ENCODE measurements at places on chromosomes 12 and 14.
A peak's percentile ranks its signal among the peaks of the same experiment; 100 is the strongest.

GRCh38 chr12:60230056-60230455 lies 634.2 kb downstream of the SLC16A7 start:
- no peak for DNase-seq

DNA sequence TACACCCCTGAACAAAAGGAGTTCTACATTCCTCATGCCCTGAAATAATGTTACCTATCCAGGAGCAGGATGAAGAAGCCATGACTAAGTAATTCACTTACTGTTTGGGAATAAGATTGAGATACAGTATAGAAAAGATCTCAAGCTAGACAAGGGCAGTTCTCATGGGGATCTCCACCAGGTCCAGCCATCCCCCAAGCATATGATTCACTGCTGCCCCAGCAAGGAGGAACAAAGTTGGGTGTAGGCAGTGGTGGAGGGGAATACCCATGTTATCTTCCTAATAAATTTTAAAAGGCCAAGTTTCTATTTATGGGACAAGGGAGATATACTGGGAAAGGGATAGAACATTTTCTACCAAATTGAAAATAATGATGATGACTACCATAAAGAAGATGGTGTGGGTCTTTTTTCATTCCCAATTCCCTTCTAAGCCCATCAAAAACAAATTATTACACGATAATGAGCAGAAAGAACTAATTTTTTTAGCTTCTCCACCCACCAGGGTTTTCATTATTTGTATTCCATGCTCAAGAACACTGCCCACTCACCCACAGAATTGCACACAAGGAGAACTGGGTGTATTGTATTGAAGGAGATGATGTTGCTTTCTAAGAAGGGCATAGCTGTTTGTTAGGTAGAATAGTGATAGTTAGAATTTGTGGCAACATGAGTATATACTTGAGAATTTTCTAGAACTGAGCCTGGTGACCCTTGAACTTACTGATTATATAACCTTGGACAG lies 204.6 kb downstream of the BTG1 start:
- DNase-seq: no peak

- DNase-seq: peak; percentile 100
These were observed at the start of gene PIP4P1 for GRCh38 chr14:20461225-20462141. TSS of gene PIP4P1 (minus strand) at chr14:20461434. CDS start at chr14:20461325, 109 bp downstream.

GRCh38 chr12:105030820-105031807 lies 45.0 kb downstream of the NOPCHAP1 start:
- peak; percentile 23 for DNase-seq

GRCh38 chr12:121538699-121539061 lies 42.1 kb downstream of the KDM2B start:
- DNase-seq: no peak

- no peak for DNase-seq
These were observed 167.9 kb downstream of the PHETA1 start for GRCh38 chr12:111201036-111201435.

DNA sequence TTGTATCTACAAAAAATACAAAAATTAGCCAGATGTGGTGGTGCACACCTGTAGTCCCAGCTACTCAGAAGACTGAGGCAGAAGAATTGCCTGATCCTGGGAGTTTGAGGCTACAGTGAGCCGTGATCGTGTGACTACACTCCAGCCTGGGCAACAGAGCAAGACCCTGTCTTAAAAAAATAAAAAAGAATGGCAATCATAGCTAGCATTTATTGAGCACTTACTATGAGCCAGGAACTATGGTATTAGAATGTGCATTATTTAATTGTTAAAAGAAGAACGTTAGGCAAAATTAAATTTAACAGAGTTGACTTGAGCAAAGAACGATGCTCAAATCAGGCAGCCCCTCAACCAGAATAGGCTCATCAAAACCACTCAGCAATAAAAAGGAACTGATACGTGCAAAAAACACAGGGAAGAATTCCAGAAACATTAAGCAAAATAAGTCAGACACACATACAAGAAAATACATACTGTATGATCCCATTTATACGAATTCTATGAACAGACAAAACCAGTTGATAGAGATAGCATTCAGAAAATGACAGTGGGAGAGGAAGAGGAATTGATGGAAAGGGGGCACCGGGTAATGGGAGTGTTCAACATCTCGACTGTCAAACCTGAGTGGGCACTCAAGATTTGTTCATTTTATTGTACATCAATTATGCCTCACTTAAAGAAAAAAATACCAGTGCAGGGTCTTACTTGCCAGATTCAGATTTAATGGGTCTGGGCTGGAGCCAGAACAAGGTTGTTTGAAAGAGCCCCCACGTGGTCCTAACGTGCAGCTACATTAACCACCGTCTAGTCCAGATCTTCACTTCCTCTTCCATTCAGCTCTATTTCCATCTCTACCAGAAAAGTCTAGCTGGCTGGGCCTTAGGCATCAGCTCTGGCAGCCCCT lies 8.0 kb downstream of the SCNN1A start:
- DNase-seq: no peak

DNA sequence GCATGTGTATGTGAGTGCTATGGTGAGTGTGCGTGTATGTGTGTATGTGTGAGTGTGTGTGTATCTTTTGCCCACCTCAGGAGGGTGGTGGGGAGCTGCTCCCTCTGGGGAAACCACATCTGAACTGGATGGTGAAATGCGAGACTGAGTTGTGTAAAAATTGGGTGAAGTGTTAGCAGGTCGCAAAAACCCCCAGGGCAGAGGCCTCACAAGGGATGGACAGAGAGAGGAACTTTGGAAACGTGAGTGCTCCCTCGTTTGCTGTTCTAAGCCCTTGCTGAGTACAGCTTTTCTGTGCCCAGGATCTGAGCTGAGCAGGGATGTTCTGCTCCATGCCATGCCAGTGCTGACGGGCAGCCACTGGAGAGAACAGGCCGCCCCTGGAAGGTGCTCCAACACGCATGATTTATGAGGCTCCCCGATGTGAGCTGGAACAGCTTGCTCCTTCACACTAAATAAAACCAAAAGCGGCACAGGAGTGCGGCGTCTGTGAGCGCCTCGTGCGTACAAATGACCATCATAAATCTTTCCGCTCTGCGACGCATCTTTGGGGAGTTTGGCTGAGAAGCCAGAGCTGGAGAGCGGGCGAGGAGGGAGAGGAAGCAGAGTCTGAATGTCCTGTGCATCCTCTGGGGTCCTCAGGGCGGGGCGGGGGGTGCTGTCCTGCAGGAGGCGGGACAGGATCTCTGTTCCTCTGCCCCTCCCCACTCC lies 14.1 kb upstream of the GALNT9 start:
- DNase-seq: no peak

DNA sequence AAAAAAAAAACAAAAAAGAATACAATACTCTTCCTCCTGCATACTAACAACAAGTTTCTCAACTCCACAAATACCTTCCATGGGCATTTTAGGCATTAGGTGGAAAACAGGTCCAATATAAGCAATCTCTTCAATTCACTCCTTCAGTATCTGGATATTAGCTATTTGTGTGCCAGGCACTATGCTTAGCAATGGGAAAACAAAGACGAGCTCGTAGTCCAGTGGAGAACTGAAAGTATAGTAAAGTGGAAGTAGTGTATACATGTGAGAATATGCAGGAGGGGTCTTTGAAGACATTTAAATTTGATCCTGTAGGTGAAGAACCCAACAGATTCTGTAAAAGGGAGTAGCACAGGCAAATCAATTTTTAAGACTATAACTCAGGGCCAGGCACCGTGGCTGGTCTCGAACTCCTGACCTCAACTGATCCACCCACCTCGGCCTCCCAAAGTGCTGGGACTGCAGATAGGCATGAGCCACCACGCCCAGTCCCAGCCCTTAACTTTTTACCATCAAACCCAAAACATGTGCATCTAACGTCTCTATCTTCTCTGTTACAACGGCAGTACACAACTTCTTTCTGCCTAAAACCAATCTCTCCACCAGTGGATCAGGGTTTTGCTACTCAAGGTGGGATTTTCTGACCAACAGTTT lies 10.6 kb downstream of the HECTD1 start:
- no peak for DNase-seq

- no peak for DNase-seq
These were observed 412.5 kb downstream of the RMST start for GRCh38 chr12:97875064-97875463.

GRCh38 chr14:21382886-21383847 lies 652 bp downstream of the SUPT16H start:
- peak; percentile 74 for DNase-seq

- DNase-seq: no peak
These were observed 3.2 kb downstream of the SIX6 start for GRCh38 chr14:60512126-60512525.

- DNase-seq: peak; percentile 42
These were observed 92.9 kb downstream of the SLCO1B1 start for GRCh38 chr12:21223930-21224329.

- DNase-seq: no peak
These were observed 364.7 kb downstream of the NUAK1 start for GRCh38 chr12:105774037-105774436.

DNA sequence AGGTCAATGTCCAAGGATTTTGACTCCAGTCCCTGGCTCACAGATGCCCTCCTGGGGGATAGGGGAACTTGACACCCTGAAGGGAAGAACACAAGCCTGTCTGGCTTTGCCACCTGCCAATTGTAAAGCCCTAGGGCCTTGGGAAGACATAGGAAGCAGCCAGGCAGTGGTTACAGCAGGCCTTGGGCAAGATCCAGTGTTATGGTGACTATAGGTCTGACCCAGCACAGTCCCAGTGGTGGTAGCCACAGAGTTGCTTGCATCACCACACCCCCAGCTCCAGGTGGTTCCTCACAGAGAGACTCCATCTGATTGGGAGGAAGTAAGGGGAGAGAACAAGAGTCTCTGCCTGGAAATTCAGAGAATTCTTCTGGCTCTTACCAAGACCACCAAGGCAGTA lies 24.2 kb downstream of the OR6C68 start:
- DNase-seq: no peak

- DNase-seq: no peak
These were observed 363.5 kb downstream of the TMEM121 start for GRCh38 chr14:105889666-105890473.

GRCh38 chr14:73723797-73724661 lies 9.8 kb upstream of the PNMA1 start:
- no peak for DNase-seq

DNA sequence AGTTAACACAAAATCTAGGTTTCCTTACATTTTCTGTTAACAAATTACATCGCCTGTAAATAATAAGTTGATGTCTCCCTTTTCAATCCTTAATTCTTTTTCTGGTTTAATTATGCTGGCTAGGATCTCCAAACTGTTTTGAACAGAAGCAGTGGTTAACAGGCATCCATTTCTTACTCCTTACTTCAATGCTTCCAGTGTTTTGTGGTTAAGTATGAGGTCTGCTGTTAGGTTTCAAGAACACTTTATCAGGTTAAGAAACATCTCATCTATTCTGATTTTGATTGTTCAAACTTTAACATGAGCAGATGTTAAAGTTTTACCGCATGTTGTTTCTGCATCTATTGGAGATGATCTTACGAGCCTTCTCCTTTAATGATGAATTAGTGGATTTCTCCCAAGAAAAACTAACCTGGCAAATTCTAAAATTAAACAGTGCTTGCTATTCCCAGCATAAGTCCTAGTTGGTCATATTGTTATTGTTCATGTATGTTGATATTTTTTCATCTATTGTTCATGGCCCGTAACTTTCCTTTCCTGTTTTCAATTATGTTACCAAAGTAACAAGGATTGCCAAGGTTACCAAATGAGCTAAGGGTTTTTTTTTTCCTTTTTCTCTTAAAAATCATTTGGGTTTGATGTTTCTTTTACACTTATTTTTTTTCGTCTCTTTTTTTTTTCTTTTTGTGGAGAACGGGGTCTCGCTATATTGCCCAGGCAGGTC lies 33.4 kb downstream of the POLE start:
- DNase-seq: no peak

- DNase-seq: no peak
These were observed 301.8 kb downstream of the AEBP2 start for GRCh38 chr12:19741132-19741489.

- no peak for DNase-seq
These were observed 3.7 kb upstream of the HSD17B6 start for GRCh38 chr12:56759263-56759908.

- DNase-seq: no peak
These were observed 598.8 kb downstream of the C12orf50 start for GRCh38 chr12:87430444-87430843.

Data from NCI-H1092 treated with DMSO at 0.1 percent for 48 hours (cell line).